ENCODE measurements at places on chromosomes 2 and 18. TPM values are rescaled to one million over a fixed set of nuclear protein-coding genes. Genes with fewer than 3 reads are reported as not detected.

CXCR2 gene
- 0.23 TPM for total RNA-seq

GPBAR1 gene
- total RNA-seq: not detected

AMER3 gene
- total RNA-seq: 33.7 TPM

ANKRD29 gene
- total RNA-seq: 11.3 TPM

CYP27A1 gene
- total RNA-seq: 5.8 TPM

C2orf42 gene
- total RNA-seq: 30.7 TPM

RIOK3 gene
- total RNA-seq: 79.8 TPM

CCDC85A gene
- 38.1 TPM for total RNA-seq

HAAO gene
- 1.4 TPM for total RNA-seq

SOS1 gene
- 36.0 TPM for total RNA-seq

CCDC141 gene
- total RNA-seq: 3.5 TPM

GAREM2 gene
- total RNA-seq: 17.3 TPM

UNC80 gene
- 26.5 TPM for total RNA-seq

SLC5A7 gene
- total RNA-seq: 14.3 TPM

MEP1B gene
- total RNA-seq: 0.23 TPM

Measured in diencephalon (tissue), 1 donor.